ENCODE measurements at places on chromosomes 1 and 21.

- DNase-seq: no peak
Observed at GRCh38 chr1:164560121-164560541, 1.1 kb downstream of the PBX1 start.

DNA sequence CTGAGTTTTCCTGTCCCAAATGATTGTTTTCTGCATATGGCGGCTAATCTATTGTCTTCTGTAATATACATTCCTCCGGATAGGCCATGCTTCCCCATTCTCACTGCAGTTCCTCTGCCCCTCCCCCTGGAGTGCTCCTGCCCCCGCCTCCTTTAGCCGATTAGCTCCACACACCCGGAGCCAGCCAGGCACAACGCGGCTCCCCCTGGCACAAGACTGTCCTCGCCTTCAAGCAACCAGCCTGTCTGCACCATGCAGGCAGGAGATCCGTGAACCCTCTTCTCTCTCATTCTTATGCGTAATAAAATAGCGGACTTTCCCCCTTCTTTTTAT lies 18.0 kb downstream of the SERTAD4 start:
- peak; percentile 85 for DNase-seq

- DNase-seq: no peak
Observed at GRCh38 chr1:35190784-35191183, 2.2 kb downstream of the SFPQ start.

DNA sequence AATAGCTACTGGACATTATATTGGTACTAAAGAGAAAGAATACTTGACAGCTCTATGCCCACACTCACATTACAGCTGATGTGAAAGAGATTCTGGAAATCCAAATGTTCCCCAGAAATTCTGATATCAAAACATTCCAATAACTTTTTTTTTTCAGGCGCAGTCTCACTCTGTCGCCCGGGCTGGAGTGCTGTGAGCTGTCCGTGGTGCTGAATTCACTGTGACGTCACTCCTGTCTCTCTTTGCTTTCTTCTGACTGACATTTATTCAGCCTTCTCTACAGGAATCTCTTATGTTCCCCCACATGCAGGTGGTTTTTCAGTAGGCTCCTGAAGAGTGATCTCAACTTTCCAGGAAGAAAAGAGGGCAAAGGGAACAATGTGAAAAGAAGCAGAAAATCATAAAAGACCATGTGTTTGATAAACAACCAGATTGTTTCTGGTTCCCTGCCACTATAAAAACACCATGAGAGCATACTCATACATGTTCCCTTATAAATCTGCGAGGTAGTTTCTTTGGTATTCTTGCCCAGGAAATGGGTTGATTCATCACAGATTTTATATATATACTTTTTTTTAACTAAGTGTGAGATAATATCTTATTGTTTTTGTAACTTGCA lies 6.2 kb downstream of the S100A7A start:
- DNase-seq: peak; percentile 62

- no peak for DNase-seq
Observed at GRCh38 chr1:200053646-200054045, 26.1 kb downstream of the NR5A2 start.

DNA sequence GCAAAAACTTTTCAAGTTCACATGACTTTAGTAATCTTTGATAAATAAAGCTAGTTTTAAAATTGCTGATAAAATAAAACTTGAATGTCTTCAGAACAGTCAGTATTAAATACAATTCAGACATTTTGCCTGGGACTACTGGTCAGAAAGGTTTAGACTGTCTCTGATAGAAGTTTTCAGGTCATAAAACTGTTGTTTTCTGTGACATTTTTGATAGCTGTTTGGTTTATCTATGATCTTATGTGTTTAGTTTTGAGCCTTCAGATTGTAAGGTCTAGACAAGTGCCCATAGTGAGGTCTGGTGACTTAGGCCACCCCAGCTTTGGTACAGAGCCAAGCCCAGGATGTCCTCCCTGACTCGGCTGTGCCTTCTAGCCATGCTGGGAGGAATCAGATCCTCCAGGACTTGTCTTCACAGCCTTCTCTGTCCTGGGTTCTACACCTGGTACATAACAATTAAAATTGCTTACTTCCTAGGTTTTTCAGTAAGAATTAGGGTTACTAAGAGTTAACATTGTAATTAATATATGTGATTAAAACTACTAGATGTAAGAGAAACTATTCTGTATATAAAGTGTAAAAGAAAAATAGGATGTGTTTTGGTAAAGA lies 15.1 kb upstream of the DNAH14 start:
- no peak for DNase-seq

DNA sequence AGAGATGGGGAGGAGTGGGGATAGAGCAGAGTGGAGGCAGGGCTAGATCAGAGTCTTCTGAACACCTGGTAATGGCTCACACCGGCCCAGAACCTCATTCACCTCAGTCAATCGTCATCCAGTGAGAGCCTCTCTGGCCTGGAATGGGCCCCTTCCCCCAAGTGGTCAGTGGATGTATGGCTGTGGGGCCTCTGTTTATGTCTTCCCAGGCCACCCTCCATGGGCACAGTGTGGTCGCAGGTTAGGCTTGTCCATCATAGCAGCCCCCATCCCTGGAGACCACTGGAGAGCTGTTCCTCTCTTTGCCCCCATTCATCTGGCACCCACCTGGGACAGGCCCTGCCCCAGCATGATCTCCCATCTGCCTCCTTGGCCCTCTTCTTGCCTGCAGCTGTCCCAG lies 29.6 kb upstream of the TENT5C start:
- peak; percentile 9 for DNase-seq

GRCh38 chr1:247330548-247331171 lies 1.0 kb downstream of the ZNF496 start:
- no peak for DNase-seq

DNA sequence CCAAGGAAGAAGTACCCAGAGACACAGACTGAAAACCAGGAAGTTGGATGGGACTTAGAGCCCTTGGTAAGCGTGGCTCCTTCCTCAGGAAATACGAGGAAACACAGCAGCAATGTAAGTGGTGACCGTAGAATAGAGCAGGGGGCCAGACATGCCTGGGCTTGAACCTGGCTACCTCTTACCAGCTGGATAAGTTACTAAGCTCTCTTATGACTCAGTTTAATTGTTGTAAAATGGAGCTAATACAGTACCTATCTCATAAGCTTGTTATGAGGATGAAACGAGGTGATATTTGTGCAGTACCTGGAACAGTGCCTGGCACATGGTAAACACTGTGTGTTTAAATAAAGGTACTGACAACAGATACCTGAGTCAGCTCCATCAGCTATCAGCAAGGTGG lies 19.2 kb downstream of the EBNA1BP2 start:
- no peak for DNase-seq

- no peak for DNase-seq
Observed at GRCh38 chr1:184562806-184563205, 176.0 kb downstream of the C1orf21 start.

DNA sequence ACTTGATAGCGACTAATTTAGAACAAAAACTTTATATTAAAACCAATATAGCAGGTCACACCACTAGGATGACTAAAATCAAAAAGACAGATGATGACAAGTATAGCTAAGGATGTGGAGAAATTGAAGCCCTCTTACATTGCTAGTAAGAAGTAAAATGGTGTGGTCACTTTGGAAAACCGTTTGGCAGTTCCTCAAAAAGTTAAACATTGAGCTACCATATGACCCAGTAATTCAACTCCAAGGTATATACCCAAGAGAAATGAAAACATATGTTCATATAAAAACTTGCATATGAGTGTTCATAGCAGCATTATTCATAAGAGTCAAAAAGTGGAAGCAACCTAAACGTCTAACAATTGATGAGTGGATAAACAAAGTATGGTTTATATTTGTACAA lies 13.0 kb upstream of the SERINC2 start:
- DNase-seq: no peak

DNA sequence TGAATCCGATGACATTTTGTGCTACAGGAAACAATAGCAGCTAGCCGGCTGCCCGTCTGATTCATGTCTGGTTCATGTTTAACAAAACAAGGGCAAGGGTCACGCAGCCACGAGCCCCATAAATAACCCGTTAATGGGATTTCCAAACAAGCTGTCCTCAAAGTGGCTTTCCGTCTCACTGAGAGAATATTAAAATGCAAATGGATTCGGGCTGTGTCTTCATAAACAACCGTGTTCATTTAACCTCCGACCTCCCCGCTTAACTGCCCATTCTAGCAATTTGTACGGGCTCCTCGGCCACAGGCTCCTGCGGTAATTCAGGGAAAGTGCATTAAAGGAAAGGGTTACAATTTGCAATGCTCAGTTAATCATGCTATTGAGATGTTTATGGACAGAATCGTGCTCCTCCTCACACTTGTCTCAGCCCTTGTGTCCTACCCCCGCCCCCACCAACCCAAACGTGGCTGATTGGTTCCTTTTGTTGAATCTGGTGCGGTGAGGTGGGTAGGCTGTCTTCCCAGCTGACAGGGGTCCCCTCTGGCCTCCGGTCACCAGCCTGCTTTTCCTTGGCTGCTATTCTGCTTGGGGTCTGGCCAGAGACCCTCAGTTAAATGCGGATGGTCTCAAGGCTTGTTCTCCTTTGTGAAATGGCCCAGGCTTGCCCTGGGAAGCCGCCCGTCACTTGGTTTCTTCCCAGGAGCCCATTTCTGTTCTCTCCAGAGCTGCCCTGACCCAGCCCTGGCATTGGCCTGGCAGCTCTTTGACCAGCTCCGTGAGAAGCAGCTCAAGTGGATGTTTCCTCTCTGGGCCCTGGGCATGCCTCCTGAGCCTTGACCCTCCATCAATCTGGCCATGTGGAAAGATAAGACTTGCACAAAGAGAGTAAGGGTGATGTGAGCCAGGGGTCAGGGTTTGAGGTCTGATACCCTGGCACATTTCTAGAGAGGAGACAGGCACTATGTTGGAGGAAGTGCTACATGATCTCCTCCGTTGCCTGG lies 200.7 kb upstream of the POU3F1 start:
- no peak for DNase-seq

DNA sequence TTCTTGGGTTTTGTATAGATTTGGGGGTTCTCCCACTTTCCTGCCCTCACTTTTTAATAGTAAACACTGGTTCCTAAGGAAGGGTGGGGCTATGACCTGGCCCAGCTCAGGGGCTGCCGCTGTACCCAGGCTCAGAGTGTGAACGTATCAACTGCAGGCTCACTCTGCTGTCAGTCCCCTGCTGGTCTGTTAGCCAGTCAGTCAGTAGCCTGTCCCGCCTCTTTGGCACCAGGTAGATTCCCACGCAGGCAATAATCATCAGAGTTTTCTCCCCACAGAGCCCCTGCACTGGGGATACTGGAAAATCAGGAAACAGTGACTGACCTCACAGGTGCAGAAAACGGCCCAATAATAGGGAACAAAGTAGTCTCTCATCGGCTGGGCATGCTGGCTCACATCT lies 15.0 kb upstream of the ALPL start:
- DNase-seq: no peak

DNA sequence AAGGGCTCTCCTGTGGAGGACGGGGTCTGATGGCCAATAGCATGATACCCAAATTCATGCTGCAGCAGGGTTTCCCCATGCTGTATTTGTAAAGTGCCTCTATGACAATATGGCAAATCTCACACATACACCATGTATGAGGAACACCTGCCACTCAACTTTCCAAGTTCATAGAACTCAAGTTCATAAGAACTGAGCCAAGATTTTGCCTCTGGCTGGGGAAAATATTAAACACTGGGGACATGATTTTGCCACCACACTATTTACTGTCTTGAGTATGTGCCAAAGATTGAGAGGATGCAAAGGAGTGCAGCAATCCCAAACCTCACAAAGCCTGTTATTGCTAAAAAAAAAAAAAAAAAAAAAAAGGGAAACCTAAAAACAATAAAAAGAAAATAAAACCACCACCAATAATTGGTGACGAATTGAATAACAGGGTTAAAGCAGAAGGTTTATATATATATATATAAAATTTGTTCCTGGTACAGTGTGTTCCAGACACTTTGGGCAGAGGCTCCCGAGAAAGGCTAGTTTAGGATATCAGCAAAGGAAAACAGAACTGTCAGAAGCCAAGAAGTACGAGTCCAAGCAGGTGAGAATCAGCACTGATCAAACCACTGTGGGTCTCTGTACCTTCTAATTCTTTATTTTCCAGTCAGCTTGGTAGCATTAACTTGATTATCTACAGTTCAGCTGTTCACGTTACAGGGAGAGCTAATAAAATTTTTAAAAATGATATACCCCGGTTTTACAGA lies 24.3 kb downstream of the ZBTB21 start:
- DNase-seq: no peak

DNA sequence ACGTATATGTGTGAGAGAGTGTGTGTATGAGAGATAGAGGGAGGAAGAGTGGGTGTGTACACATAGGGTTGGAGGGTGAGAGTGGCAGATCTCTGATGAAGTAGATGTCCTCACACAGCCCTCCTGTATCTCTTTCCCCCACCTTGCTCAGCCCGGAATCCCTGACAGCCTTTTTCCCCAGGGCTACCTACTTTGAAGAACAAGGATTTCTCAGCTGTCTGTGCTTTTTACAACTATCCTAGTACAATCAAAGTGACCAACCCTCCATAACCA lies 29.1 kb upstream of the CADM3 start:
- DNase-seq: no peak

GRCh38 chr1:183673605-183674323 lies 20.6 kb upstream of the APOBEC4 start:
- DNase-seq: no peak

- peak; percentile 38 for DNase-seq
Observed at GRCh38 chr1:222009105-222009730, 267.3 kb upstream of the DUSP10 start.

DNA sequence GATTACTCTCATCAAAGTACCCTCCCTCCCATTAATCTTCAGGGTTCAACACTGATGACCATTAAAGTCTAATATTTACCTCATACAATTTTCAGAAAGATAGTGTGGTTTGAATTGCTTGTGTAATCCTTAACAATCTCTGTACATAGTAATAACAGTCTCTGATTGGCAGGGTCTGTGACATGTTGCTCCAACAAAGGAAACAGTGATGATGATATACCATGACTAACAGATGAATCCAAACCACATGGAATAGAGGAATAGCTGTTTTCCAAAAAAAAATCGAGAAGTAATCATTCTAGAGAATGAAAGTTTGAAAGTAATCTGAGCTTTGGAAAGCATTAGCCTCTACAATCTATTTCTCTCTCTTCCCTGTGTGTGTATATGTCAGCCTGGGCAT lies 610.1 kb upstream of the NEGR1 start:
- DNase-seq: no peak

GRCh38 chr1:42333662-42334239 lies 1.3 kb downstream of the FOXJ3 start:
- no peak for DNase-seq

DNA sequence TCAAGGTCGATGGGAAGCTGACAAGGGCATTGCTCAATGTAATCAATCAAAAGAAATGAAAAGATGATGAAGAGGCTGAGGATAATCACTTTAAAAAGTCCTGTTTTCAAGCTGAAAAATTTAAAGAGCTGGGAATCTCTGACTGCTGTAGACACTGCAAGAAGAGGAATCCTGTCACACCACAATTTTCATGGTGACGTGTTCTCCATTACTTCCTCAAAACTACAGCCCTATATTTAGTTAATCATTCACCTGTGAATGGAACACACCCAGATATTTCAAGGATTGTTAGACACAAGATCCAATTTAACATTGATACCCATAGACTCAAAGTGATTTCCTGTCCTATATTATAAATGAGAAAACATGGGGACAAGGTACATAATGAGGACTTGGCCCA lies 1048.3 kb downstream of the AMY1C start:
- no peak for DNase-seq
